ENCODE measurements at places on chromosomes 3 and 15. TPM values are rescaled to one million over a fixed set of nuclear protein-coding genes. Genes with fewer than 3 reads are reported as not detected.

DNA sequence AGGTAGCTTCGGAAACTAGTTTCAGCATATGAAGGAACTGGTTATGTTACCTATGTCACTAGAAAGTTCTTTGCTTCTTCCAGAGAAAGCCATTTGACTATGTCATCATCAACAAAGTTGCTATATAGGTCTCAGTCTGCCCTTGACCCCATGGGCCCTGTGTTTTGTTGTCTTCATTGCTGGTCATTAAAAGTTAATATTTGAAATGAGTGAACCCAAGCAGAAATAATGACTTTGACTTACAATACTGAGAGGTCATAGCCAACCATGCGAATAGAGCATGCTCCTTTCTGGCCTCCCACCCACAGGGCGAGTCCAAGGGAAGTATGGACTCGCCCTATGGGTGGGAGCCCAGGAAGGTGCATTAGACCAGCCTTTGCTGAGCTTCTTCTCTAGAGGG is 40.9 kb downstream of the APH1B start:
- no peaks in the 10 kb centered on the region for H3K36me3 ChIP-seq
- no peak for DNase-seq
- no peak overlapping the region for H3K27ac ChIP-seq
- no peak overlapping the region for H3K4me3 ChIP-seq
- H3K27me3 ChIP-seq: peaks cover 13% of the 10 kb centered on the region

DNA sequence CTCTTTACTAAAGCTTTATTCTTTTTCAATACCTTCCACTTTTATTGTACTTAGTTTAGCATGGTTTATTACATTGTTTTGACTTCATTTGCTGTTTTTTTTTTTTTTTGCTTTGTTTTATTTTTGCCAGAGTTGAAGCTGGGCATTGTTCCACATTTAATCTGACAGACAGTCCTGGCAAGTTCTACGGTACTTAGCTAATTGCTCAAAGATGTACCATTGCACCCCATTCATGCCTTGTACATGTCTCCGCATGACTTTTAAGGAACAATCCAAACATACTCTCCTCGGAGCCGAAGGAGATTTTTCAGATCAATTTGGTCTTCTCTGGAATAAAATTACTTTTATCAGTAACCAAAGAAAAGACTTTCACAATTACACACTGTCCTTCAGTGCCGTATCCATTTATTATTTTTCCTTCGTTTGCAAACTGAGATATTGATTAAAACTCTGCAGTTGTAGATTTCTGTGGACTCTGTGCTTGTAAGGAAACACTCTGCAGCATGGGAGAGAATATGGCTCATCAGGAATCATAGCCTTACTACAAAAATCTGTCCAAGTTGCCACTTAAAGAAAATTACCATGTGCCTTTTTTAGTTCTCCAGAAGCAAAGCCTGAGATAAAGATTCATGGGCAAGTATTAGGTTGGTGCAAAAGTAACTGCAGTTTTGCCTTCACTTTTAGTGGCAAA is 952.0 kb downstream of the AGBL1 start:
- H3K27ac ChIP-seq: no peak overlapping the region
- H3K27me3 ChIP-seq: no peaks in the 10 kb centered on the region
- H3K36me3 ChIP-seq: no peaks in the 10 kb centered on the region
- H3K4me3 ChIP-seq: no peak overlapping the region

DNA sequence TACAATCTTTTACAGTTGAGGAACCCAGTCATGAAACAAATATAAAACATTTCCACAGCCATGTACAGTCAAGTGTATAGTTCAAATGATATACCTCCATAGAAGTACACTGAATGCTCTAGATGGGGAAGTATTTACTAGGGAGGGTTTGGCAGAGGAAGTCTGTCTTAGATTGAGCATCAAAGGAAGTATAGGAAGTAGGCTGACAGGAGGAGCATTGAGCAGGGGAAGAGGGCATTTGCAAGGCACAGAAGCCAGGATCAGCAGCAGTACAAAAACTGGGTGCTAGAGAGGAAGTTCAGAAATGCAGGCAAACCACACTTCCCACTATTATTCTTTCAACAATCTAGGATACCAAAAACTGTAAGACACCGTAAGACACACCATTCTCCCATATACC is 122.6 kb downstream of the ANO10 start:
- H3K4me3 ChIP-seq: no peak overlapping the region
- H3K36me3 ChIP-seq: no peaks in the 10 kb centered on the region
- peaks cover 8% of the 10 kb centered on the region for H3K4me1 ChIP-seq
- DNase-seq: no peak
- no peak overlapping the region for H3K27ac ChIP-seq
- H3K27me3 ChIP-seq: no peaks in the 10 kb centered on the region

DNA sequence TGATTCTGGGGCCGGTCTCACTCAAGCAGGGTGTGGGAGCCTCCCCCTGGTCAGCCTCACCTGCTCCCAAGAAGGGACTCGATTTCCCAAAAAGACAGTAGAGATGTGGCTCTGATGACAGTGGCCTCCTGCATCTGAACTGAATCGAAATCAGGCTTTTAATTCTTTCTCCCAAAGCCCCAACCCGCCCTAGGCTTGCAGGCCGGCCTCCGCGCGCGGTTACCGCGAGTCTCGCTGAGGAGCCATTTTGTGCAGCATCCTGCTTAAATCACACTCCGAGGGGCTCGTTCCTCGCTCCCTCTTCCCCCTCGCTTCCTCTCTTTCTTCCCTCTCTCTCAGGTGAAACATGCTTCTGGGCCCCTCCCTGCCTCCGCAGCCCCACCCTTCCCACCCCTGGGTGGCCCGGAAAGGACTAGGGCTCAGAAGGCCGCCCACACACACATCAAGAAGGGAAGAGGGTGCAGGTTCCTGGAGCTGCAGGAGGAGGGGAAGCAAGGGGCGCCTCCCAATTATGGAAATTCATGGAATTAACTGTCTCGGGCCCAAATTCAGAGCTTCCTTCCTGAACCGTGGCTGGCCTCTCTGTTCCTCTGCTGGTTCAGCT is 30.9 kb upstream of the POLG start:
- H3K4me1 ChIP-seq: no peaks in the 10 kb centered on the region
- H3K27ac ChIP-seq: no peak overlapping the region
- no peak overlapping the region for H3K4me3 ChIP-seq

DNA sequence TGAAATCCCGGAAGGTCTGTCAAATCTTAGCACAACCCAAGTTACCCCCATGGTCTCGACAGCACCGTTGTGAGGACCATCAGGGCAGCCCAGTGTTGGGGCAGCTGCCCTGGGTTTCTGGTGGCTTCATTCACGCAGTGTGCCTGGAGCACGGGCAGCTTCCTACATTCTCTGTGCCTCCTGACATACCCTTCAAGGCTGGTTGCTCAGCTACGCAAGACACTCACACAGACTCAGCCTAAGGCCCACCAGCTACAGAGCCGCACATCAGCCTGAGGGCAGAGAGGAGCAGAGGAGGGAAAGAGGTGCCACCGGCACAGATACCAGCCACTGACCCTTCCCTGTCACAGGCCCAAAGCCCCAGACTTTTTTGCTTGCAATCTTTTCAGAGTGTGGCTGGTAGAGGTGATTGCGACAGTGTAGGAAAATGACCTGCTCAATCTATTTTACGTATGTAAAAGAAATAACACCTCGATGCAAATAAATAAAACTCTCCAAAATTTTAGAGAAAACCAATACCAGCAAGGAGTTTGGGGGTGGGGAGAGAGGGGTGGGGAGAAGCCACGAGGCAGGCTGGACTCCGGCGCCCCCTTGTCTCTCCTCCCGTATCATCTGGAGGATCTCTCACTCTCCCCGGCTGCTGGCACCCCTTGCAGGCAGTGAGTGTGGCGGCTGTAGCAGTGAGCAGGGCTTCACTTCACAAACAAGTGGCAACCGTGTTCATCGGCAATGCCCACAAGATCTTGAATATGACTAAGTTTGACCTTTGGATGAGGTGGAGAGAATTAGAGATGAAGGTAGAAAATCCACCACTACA is 12.7 kb downstream of the CSPG5 start:
- H3K27me3 ChIP-seq: no peaks in the 10 kb centered on the region
- no peak for DNase-seq
- H3K4me1 ChIP-seq: no peaks in the 10 kb centered on the region
- H3K27ac ChIP-seq: no peak overlapping the region
- no peak overlapping the region for H3K4me3 ChIP-seq
- no peaks in the 10 kb centered on the region for H3K36me3 ChIP-seq

- H3K36me3 ChIP-seq: no peaks in the 10 kb centered on the region
- peak overlapping the region; percentile 18 for H3K4me3 ChIP-seq
- peaks cover 44% of the 10 kb centered on the region for H3K4me1 ChIP-seq
- DNase-seq: peak; percentile 18
Observed at GRCh38 chr15:62935300-62936081, 107.1 kb upstream of the TPM1 start.

DNA sequence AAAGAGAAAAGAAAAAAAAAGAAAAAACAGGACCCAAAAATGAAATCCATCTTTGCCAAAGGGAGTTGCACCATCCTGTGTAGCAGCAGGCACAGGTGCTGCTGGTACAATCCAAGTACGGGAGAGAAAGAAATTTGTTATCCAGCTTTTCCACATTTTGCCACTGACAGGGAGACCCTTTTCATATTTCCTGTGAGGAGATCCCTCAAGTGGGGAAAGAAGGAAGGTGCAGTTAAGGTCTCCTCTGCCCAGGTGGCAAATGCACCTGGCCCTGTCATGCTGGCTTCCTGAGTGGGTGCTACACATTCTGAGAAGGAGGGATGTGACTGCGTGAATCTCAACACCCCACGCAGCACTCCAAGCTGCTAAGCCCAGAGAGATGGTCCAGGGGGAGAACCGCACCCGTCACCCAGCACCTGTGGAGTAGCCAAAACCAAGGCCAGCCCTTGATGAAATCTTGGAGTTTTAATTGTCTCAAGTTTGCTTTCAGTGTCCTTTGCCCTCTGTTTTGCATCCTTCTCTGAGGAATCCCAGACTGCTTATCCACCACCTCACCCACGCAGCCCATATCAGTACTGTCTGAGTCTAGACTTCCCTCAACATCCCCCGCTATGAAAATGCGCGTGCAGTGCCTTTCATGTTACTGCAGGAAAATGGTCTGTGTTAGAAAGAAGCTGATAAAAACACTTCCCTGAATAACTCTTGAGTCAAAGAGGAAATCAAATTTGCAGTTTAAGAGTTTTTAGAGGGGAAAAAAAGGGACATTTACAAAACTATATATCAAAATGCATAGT is 141.9 kb upstream of the THBS1 start:
- H3K27me3 ChIP-seq: no peaks in the 10 kb centered on the region
- DNase-seq: no peak
- no peak overlapping the region for H3K4me3 ChIP-seq
- H3K36me3 ChIP-seq: no peaks in the 10 kb centered on the region
- H3K27ac ChIP-seq: no peak overlapping the region

- H3K36me3 ChIP-seq: no peaks in the 10 kb centered on the region
- H3K27me3 ChIP-seq: peaks cover 8% of the 10 kb centered on the region
- no peak for DNase-seq
Observed at GRCh38 chr3:108017587-108017986, 73.2 kb downstream of the CD47 start.

DNA sequence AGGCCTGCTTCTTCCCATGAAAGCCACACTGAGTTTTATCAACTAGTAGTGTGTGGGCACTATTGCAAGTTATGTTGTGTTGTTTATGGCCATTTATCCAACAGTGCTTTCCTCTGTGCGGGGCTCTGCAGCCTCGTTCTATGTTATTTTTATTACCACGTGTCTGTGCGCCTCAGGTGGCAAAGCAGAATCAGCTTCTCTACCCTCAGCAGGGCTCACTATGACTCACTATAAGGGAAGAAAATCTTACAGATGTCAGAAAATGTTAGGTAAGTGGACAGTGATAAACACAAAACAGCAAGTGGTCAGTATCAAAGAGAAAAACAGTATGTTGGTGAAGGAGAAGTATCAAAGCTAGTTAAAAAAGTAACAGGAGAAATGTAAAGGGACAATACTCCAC is 61.4 kb downstream of the MOBP start:
- no peak overlapping the region for H3K27ac ChIP-seq
- no peaks in the 10 kb centered on the region for H3K27me3 ChIP-seq
- no peak overlapping the region for H3K4me3 ChIP-seq
- peaks cover 19% of the 10 kb centered on the region for H3K4me1 ChIP-seq
- DNase-seq: no peak
- no peaks in the 10 kb centered on the region for H3K36me3 ChIP-seq

- no peak overlapping the region for H3K27ac ChIP-seq
- no peak overlapping the region for H3K4me3 ChIP-seq
- no peaks in the 10 kb centered on the region for H3K27me3 ChIP-seq
- peak; percentile 12 for DNase-seq
- H3K4me1 ChIP-seq: peaks cover 8% of the 10 kb centered on the region
Observed at GRCh38 chr3:85560088-85560785, 601.4 kb downstream of the CADM2 start.

GRCh38 chr3:187594272-187594671 is 75.9 kb downstream of the SST start:
- H3K27me3 ChIP-seq: peaks cover 33% of the 10 kb centered on the region
- H3K4me3 ChIP-seq: no peak overlapping the region
- no peak for DNase-seq
- no peaks in the 10 kb centered on the region for H3K36me3 ChIP-seq

- H3K4me3 ChIP-seq: no peak overlapping the region
- no peaks in the 10 kb centered on the region for H3K4me1 ChIP-seq
- no peaks in the 10 kb centered on the region for H3K36me3 ChIP-seq
- no peak for DNase-seq
- no peaks in the 10 kb centered on the region for H3K27me3 ChIP-seq
- no peak overlapping the region for H3K27ac ChIP-seq
Observed at GRCh38 chr3:24352893-24353553, 141.6 kb downstream of the THRB start.

GRCh38 chr3:181771120-181771519 is 59.4 kb downstream of the SOX2 start:
- H3K4me3 ChIP-seq: no peak overlapping the region
- H3K36me3 ChIP-seq: no peaks in the 10 kb centered on the region

GRCh38 chr3:149809699-149810098 is 3.3 kb upstream of the RNF13 start:
- no peaks in the 10 kb centered on the region for H3K27me3 ChIP-seq
- H3K4me3 ChIP-seq: no peak overlapping the region
- peaks cover 25% of the 10 kb centered on the region for H3K4me1 ChIP-seq
- H3K36me3 ChIP-seq: peaks cover 29% of the 10 kb centered on the region

DNA sequence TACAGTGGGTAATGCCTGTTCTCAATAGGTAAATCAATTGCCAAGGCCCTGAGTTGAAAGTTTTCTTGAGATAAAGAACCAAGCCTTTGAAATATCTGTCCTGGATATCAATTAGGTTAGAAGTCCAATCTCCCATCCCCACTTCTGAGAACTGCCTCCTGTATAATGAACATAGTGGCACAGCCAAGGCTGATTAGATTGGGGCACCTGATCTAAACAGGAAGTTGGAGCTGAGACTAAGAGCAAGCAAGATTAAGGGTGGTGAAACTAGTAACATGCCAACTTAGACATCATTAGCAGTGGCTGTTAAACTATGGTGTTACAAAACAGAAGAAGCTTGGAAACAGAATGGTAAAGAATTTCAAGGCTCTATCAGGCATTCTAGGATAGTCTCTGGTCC is 137.7 kb upstream of the TMEM108 start:
- H3K27ac ChIP-seq: no peak overlapping the region
- H3K4me1 ChIP-seq: no peaks in the 10 kb centered on the region
- no peak for DNase-seq
- H3K36me3 ChIP-seq: no peaks in the 10 kb centered on the region
- H3K4me3 ChIP-seq: no peak overlapping the region

SLITRK3 gene
- not detected for total RNA-seq

TFDP2 gene
- total RNA-seq: 51.8 TPM

GP9 gene
- total RNA-seq: not detected

PCOLCE2 gene
- 9.6 TPM for total RNA-seq

XCR1 gene
- total RNA-seq: not detected

MRPL3 gene
- total RNA-seq: 183 TPM

BLM gene
- total RNA-seq: 26.7 TPM

LRTM1 gene
- total RNA-seq: not detected

SPCS1 gene
- total RNA-seq: 151 TPM
